ENCODE measurements at places on chromosomes 16 and 17.

DNA sequence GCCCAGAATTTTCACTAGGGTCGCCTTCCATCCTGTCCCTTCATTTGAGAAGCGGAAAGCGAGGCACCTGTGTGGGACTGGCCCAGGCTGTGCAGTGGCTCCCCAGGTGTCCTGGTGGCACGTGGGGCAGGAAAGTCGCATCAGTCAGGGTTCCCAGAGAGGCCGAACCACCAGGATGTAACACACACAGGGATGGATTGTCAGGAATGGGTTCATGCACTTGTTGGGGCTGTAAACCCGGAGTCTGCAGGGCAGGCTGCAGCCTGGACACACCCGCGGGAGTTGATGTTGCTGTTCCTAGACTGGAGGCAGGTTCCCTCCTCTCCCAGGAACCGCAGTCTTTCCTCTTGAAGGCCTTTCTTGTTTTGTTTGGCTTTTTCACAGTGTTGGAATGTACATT, 30.7 kb upstream of the RPTOR start:
- no peak for DNase-seq

- no peak for DNase-seq
These were observed 7.8 kb downstream of the TRAF7 start for GRCh38 chr16:2163211-2163881.

GRCh38 chr17:31677036-31677435, 182.0 kb downstream of the COPRS start:
- no peak for DNase-seq

GRCh38 chr16:54647216-54647615, 283.4 kb upstream of the IRX5 start:
- no peak for DNase-seq

- no peak for DNase-seq
These were observed 610 bp downstream of the VPS4A start for GRCh38 chr16:69311533-69312387.

GRCh38 chr16:84647828-84648594, at the start of gene KLHL36:
TSS of gene KLHL36 (plus strand) at chr16:84648511. CDS start at chr16:84650868, 2,357 bp downstream.
- DNase-seq, result peak; percentile 94

- DNase-seq, result no peak
These were observed 463.2 kb downstream of the TMEM114 start for GRCh38 chr16:8127070-8127469.

DNA sequence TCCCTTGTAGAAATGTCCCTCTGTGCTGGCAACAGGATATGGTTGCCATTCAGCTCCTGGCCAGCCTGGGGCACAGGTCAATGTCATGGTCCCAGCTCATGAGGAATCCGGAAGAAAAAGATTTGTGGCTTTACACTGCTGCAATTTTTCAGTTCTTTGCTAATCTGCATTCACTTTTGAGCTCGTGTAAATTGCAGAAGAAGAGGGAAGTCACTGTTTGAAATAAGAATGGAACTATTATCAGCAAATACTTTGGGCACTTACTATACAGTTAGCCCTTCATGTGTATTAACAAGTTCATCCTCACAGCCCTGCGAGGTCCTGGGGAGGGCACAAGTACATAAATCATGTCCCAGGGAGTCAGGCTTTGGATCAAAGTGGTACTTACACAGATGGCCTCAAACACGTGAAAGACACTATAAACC, 14.2 kb downstream of the SLC47A2 start:
- DNase-seq, result no peak

DNA sequence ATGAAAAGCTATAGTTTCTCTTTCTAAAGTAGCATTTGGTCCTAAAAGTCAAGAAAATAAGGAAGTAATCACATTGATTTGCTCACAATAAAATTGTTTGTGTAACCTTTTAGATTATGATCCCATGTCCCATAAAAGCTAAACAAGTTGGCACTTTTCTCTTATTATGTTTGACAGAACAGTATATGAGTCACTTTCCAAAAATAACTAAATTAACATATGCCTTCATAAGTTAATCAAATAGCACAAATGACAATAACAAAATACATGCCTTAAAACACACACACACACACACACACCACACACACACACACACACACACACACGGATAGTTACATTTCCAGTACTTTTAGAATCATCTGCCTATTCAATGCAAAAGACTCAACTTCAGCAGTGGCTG, 2.8 kb downstream of the MED13 start:
- DNase-seq, result no peak

GRCh38 chr17:80797741-80798594, 193.7 kb upstream of the CHMP6 start:
- no peak for DNase-seq

DNA sequence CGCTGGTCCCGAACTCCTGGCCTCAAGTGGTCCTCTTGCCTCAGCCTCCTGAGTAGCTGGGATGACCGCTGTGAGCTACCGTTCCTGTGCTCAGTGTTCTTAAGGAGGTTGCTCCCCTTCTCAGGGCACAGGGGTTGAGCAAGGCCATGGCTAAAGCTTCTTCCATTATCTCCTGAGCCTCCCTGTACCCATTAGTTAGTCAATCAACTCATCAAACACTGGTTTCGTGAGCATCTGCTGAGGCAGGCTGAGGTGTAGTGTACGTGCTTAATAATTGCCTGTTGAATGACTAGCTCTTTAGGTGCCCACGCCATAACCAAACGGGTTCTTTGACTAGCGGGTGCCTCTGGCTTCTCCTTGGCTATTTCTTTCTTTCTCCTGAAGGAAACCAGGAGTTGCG, 11.7 kb downstream of the SGCA start:
- DNase-seq, result no peak

- DNase-seq, result no peak
These were observed 262.9 kb upstream of the SDK2 start for GRCh38 chr17:73906896-73907870.

GRCh38 chr16:25395528-25395927, 137.9 kb upstream of the ZKSCAN2 start:
- DNase-seq, result no peak

- DNase-seq, result no peak
These were observed 1.3 kb upstream of the CCL16 start for GRCh38 chr17:35982409-35983191.

DNA sequence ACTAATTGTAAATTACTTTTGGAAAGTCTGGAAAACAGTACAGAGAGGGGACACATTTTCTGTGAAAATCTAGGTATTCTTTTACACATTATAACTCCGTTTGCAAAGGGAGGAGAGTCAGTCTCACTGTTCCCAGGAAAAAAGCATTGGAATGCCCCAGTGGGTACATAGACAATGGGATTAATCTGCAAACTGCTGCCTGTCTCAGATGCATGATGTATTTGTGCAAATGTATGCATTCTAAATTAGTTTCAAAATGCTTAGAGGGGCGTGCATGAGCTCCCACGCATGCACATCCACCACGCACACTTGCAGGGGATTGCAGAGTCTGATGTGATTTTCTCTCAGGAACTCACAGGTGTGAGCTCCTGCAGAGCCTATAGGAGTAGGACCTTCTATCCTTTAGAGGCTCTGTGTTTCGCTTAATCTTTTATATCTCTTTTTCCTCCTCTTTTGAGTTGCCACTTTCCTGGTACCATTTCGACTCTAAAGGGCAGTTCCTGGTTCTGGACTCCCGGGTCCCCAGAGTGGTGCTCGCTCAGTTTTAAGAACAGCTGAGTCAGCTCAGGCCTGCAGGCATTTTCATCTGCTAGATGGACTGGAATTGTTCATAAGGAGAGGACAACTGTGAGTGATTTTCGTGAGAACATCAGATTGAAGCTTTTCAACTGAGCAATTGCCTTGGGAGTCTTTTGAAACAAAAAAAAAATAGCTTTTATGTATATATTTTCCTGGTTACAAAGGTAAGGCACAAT, 1.1 kb downstream of the BCO1 start:
- no peak for DNase-seq

DNA sequence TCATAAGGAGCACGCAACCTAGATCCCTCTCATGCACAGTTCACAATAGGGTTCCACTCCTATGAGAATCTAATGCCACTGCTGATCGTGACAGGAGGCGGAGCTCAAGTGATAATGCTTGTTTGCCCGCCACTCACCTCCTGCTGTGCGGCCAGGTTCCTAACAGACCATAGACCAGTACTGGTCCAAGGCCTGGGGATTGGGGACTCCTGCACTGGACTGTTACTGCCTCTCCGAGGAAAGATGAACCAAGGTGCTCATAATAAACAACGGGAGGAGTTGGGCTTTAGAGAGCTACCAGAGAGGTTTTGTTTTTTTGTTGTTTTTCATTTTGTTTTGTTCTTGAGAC, 58.2 kb downstream of the TK2 start:
- no peak for DNase-seq

DNA sequence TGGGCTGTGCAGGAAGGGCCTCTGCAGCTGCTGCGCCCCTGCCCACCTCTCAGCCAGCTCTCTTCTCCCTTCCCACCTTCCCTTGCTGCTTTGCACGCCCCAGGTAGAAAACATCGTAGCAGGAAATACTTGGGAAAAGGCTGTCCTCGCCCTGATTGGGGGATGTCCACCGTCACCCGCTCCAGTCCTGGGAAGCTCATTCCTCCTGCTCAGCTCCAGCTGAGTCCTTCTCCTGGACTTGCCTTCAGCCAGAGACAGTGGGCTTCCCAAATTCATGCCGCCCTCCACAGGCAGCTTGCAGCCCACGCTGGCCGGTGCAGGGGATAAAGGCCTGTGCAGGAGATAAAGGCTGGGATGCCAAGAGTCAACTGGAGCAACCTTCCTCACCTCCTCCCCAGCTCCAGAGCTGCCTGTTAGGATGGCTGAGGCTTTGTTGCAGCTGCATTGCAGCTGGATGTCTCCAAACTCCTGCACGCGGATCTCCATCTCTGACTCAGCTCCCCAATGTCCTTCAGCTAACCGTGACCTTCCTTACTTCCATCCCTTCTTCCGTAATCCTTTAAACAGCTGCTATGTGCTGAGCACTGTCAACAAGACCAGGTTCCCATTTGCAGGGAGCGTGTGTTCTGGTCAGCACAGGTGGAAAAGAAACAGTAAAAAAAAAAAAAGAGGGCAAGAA, 402.0 kb upstream of the TNRC6C start:
- DNase-seq, result no peak

DNA sequence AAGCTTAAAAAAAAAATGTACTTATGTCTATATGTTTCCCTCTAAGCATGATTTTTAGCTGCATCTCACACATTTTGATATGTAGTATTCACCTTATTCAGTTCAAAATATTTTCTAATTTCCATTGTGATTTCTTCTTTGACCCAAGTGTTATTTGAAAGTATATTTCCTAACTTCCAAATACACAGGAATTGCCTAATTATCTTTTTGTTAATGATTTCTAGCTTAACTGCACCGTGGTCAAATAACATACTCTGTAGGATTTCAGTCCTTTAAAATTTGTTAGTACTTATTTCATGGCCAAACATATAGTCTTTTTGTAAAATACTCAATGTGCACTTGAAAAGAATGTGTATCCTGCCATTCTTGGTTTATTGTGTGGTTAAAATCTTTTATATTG, 11.3 kb downstream of the TMEM220 start:
- no peak for DNase-seq

GRCh38 chr17:20948984-20949777, 93.6 kb downstream of the USP22 start:
- no peak for DNase-seq

DNA sequence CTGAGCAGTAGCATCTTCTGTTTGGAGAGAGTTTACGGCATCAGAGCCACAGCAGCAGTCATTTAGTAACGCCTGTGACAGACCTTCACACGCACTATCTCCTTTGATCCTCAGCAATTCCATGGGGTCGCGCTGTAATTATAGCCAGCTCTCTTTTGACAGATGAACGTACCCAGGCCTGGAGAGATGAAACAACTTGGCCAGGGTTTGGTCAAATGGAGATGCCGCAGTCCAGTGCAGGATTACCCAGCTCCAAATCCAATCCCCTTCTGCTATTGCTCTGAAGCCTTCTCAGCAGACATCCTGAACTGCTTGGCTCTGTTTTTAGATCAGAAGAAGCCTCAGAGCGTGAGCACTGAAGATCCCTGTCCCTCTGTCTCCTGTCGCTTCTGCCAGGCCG, 83.9 kb downstream of the SOX9 start:
- no peak for DNase-seq

DNA sequence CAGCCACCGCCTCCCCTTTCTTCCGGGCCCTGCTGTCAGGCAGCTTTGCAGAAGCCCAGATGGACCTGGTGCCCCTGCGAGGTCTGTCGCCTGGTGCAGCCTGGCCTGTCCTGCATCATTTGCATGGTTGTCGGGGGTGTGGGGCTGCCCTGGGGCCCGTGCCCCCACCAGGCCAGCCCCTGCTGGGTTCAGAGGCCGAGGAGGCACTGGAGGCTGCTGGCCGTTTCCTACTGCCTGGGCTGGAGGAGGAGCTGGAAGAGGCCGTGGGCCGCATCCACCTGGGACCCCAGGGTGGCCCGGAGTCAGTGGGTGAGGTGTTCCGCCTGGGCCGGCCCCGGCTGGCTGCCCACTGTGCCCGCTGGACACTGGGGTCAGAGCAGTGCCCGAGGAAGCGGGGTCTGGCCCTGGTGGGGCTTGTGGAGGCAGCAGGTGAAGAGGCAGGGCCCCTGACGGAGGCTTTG, 5.5 kb upstream of the TGFB1I1 start:
- DNase-seq, result no peak

DNA sequence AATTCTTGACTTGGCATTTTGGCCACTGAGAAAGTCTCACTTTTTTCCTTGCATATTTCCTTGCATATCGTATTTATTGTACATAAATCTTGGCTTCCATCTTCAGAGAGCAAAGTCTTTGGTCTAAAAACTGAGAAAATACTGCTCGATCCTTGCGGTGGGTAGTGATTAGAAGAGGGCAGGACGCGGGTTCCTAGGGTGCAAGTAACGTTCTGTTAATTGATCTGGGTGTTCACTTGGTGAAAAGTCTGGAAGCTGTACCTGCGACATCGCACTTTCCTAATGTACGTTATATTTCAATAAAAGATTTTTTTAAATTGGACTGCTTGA, 758 bp upstream of the UBALD2 start:
- no peak for DNase-seq

GRCh38 chr17:46063241-46063640, 64.2 kb downstream of the STH start:
- no peak for DNase-seq
